ENCODE measurements at places on chromosomes 6 and 20.

- DNase-seq: no peak
Observed at GRCh38 chr20:8335495-8336195, 203.6 kb downstream of the PLCB1 start.

DNA sequence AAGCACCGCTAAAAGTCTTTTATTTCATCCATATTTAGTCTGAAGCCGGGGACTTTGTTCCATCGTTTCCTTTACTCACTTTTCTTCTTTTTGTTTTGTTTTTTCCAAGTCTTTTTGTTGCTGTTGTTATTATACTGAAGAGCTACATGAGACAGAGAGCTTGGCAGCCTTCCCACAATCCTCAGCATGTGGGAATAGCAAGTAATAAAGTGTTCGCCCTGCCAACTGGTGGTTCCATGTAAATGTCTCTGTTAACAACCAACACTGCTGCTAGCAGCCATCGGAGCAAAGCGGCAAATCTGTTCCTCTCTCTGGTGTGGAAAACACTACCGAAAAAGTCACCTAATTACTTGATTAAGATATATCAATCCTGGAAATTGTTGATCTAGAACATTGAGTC is 437.8 kb upstream of the ID4 start:
- DNase-seq: no peak

DNA sequence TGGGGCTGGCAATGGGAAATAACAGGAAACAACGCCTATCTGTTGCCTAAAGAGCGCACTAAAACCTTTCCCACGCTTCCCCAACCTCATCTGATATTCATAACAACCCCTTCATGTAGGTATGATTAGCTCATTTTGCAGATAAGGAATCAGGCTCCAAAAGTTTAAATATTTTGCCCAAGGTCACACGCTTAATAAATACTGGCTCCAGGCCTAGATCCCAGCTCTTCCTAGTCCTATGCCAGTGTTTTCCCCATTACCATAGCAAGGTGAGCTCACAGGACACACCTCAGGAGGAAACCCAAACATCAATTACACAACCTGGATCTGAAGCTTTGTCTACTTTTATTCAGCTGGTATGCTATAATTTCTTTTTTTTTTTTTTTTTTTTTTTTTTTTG is 19.6 kb downstream of the MBOAT1 start:
- DNase-seq: no peak

DNA sequence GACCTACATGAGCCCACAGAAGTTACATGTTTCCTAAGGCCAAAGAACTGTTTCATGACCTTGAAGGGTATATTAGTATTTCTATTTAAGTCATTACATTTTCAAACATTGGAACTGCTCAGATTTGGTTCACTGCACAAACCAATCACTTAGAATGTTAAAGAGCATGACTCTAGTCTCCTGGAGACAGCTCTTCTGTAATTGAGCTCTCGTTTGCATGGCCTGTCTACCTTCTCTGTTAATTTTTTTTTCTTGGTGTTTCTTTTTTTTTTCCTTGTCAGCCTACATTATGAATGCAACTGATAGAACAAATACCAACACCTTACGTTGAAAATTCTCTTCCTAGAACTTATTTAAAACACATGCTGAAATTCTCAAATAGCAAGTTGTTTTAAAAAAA is 860.2 kb upstream of the MAP3K7 start:
- no peak for DNase-seq

DNA sequence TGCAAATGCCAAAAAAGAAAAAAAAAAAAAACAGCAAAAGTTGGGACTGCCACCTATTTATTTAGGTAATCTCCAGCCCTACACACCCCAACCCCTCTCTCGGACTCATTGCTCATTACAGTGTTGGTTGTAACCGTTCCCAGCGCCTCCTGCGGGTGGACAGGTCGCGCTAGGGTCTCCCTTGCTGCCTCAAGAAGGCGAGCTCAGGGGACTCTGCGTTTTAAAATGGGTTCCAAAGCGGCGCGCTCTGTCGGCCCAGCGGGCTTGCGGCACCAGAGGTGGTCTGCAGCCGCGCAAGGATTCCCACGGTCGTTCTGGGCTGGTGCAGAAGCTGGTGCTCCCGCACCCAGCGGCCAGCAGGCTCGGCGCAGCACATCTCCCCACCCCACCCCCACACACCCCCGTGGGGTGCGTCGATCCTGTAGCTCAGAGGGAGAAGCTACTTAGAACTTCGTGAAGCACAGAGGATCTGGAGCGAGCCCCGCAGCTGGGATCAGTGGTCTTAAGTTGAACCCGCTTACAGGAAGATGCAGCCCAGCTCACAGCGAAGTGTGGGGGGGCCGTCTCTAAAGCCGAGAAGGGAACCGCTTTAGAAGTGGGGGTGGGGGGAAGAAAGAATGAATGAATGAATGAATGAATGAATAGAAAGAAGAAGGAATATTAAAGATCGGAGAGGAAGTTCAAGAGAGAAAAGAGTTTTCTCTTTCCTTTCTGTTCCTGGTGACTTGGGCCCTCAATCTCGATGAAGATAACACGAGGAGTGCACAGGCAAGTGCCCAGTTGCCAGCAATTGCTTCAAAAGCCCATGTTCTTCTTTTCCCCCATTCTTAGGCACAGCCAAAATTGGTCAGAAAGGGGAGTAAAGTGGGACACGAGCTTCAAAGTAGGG is 780 bp downstream of the TFAP2A start:
- peak; percentile 74 for DNase-seq

DNA sequence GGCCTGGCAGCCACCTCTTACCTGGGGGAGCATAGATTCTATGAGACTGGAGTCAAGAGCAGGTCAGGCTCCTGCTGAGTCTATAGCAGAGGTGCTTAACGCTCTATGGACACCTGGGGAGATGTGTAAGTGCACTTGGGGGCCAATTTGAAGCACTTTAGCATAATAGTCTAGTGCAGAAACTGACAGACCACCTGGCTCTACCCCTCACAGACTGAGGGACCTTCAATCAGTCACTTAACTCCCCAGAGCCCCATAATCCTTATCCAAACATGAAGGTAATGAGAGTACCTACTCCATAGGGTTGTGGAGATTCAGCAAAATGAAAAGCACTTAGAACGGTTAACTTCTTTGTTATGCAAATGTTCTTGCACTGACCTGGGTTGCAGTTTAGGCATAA is 87.3 kb upstream of the SLC22A16 start:
- no peak for DNase-seq

- no peak for DNase-seq
Observed at GRCh38 chr20:24584538-24585356, 115.3 kb downstream of the SYNDIG1 start.

DNA sequence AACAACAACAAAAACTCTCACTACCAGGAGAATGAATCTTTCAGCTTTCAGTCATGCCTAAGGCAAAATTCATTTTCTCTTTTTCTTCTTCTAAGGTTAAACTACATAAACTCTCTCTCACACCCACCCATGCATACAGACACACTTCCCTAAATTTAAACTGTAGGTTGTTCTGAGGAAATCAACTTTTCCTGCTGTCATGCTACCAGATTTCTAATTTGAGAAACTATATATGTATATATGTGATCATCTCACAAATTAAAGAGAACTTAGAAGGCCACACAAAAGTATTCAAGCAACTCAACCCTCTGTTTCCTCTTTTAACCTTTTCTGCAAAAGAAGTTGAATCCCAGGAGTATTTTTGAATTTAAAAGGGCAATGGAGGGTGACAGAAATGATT is 532.5 kb downstream of the KIF16B start:
- DNase-seq: no peak

DNA sequence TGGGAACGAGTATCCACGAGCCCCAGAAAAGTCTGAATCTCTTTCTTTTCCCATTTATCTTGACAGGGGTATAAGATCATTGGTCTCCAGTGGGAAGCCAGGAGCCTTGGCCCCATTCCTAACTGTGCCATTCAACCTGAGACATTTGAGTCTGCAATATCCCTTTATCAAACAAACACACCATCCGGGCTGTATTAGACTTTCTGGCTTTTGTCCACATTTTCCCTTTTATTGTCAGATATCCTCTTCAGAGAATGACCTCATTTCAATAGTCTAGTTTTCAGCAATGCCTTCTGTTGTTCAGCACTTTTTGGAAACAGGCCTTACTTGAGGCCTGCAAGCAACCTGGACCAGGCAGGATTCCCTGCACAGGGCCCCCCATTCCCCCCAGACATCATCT is 15.7 kb downstream of the BPIFA1 start:
- DNase-seq: no peak

GRCh38 chr20:57160985-57161384 is 105.5 kb downstream of the BMP7 start:
- DNase-seq: no peak

- peak; percentile 8 for DNase-seq
Observed at GRCh38 chr20:37804584-37805566, 98.1 kb upstream of the VSTM2L start.

- peak; percentile 76 for DNase-seq
Observed at GRCh38 chr6:89034586-89035251, 45.8 kb upstream of the PNRC1 start.

- DNase-seq: peak; percentile 6
Observed at GRCh38 chr6:155523821-155524651, 68.4 kb upstream of the NOX3 start.

- DNase-seq: no peak
Observed at GRCh38 chr6:32391505-32391904, 15.5 kb downstream of the BTNL2 start.

DNA sequence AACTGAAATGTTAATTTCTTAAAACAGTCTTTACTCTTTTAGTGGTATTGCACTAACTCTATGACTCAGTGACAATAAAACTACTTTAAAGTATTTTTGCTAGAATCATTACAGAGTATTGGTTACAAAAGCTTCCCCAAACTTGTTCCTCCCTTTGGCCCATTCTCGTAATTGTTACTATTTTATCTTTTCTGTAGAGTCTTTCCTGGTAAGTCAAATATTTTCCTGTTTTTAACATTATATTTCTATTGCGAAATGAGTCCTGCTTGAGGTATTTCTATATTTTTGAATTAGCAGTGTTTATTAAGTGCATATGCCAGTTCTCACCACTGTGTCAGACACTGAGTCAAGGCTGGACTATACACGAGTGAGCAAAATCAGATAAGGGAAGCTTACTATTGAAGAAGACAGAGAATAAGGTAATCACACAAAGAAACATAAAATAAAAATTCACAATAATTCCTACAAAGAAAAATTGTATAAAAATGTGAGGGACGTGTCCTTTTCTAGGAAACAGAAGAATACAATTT is 970.5 kb downstream of the EYS start:
- no peak for DNase-seq

DNA sequence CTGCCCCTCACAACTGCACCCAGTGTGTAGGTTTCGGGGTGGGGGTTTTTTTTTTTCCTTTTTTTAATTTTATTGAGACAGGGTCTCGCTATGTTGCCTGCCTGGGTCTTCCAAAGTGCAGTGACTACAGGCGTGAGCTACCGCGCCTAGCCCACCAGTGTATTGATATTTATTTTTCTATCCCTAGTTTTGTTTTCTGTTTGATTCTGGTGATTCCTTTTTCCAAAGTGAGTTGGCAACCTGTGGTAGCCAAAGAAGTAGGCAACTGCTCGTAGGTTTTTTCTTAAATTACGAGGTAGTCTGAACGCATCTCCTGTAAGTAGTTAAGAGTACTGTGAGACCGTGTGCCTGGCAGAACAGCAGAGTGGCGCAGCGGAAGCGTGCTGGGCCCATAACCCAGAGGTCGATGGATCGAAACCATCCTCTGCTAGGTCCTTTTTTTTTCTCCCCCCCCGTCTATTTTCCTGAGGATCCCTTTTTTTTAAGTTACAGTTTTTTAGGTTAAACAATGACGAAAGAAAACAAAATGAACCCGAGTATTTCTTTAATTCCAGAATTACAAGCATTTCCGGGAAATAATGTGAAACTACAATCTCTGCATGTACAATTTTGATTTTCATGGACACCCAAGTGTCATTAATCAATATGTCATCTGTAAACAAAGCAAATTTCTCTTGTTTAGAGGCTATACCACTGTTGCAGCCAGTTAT is 78.7 kb upstream of the BTN3A2 start:
- peak; percentile 78 for DNase-seq

DNA sequence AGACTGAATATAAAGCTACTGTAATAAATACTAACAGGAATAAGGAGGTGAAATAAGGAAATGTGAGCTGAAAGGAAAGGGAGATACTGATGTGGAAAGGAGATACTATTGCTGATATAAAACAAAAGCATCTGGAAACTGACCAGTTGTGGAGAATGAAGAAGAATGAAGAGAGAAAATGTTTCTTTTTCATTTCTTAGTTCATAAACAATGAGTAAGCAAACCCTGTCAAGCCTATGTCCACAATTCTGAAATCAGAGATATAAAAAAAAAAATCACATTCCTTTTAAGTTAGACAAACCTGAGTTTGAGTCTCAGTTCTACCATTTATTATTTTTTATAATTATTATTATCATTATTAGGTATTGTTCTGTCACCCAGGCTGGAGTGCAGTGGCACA is 121.6 kb upstream of the GJE1 start:
- DNase-seq: no peak

- DNase-seq: peak; percentile 40
Observed at GRCh38 chr20:38460040-38460623, 12.5 kb upstream of the RALGAPB start.

DNA sequence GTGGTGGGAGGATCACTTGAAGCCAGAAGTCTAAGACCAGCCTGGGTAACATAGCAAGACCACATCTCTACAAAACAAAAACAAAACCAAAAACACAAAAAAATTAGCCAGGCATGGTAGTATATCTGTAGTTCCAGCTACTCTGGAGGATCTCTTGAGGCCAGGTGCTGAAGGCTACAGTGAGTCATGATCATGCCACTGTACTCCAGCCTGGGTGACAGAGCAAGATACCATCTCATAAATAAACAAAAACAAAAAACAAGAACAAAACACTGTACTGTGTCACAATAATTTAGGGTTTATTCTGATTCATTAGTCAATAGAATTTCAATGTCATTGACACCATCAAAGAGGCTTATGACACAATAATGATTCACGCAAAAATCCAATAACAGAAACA is 1121.7 kb upstream of the MAP3K7 start:
- DNase-seq: no peak

DNA sequence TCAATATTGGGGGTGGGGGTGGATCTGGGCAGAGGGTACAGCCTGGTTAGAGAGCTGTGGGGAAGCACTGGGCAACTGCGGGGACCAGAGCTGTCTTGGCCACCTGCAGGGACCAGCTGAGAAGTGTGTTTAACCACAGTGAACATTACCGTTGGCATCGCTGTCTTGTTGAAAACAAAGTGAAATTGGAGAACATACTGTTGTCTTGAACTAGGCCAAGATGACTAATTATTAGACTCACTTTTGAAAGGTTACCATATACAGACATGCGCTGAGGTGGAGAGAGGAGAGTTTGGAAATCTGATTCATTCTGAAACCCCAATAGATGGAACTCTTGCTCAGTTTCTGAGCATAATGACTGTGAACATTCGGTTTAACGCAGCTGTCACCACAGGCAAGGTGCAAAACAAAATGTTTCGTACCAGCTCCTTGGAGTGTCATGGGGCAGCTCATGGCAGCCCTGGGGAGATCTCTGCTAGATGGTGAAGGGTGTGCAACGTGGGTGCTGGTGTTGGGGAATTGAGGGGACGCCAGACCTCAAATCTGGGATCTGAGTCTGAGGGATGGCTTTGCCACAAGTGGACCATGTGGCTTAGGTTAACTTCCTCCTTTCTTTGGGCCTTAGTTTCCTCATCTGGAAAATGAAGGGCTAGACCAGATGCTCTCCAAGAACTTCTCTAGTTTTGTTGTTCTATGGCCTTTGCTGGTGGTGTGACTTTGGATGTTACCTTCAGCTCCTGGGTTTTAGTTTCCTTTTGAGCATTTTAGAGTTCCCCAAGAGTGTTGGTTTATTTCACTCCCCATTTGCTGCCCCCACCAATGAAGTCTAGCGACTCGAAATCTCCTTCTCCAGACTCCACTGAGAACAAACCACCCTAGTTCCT is 24.6 kb upstream of the GTSF1L start:
- DNase-seq: peak; percentile 85
